ENCODE measurements at places on chromosomes 11 and 22.

DNA sequence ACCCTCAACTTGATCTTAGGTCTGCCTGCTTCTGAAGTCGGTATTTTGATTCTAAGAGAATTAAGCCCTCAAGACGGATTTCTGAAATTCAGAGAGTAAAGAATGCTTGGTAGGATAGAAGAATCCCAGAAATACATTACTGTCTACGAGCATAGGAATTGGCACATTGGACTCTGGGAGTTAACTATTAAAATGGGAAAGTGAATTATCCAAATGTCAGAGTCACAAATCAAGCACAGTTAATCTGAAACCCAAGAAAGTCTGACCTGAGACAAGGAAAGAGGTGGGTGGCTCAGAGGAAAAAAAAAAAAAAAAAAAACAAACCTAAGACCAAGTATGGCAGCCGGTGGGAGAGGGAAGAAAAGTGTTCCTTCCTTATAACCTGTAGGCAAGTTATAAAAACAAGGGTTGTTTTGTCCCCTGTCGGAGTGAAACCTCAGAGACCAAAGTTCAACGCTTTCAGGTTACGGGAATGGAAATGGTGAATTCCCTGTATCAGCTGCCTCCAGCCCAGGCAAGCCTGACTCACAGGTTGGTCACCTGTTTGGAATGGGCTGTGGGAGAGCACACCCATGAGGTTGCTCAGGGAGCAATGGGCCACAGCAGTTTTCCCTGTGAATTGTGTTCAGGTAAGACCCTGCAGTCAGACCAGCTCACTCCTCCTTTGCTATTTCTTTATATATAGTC is 139.0 kb downstream of the ETS1 start:
- no peak for DNase-seq

GRCh38 chr11:67227726-67228125 is 38.5 kb upstream of the GRK2 start:
- DNase-seq: no peak

DNA sequence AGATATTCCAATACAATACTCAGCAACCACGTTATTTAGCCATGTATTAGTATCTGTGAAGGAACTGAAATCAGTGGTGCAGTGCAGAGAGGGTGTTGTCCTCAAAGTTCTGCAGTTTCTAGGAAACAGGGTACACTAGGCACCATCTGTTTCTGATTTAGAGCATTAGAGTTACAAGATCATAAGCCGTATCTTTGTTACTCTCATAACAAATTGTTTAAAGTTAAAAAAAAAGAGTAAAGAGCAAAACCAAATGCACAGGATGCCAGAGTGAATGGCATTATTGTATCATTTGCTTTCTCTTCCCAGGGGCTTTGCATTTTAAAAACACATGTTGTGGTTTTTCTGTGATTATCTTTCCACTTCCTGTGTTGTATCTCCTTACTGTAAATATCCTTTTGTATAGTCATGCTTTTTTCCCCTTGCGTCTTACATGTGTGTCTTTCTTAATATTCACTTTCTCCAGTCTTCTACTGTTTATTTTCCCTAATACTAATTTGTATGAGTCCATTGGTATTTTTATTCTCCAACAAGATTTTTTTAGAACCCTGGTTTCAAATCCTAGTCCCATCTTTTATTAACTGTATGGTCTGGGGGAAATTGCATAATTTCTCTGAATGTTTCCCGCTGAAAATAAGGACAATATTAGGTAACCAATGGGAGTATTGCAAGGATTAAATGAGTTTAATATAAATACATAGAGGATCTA is 15.2 kb upstream of the NUP160 start:
- DNase-seq: no peak

DNA sequence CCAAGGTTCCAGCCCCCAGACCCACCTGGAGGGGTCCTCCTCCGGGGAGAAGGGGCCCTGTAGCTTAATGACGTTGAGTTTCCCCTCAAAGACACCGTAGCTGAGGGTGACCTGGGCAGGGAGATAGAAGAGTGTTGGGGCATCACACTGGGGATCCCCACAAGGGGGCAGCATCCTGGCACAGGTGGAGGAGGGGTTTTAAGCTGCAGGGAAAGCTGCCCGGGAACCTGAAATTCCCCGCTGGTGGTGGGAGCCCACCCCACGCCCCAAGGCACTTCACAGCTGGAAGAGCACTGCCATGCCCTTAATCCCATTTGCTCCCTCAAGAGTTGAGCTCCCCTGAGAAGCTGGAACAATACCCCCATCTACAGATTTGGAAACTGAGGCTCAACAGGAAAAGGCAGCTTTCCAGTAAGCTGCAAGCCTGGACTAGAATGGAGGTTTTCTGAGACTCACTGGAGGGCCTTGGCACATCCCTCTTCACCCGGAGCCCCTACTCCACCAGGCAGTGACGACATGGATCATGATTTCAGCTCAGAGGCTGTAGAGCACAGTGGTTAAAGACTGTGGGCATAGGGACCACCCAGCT is 13.7 kb downstream of the MFNG start:
- DNase-seq: no peak

DNA sequence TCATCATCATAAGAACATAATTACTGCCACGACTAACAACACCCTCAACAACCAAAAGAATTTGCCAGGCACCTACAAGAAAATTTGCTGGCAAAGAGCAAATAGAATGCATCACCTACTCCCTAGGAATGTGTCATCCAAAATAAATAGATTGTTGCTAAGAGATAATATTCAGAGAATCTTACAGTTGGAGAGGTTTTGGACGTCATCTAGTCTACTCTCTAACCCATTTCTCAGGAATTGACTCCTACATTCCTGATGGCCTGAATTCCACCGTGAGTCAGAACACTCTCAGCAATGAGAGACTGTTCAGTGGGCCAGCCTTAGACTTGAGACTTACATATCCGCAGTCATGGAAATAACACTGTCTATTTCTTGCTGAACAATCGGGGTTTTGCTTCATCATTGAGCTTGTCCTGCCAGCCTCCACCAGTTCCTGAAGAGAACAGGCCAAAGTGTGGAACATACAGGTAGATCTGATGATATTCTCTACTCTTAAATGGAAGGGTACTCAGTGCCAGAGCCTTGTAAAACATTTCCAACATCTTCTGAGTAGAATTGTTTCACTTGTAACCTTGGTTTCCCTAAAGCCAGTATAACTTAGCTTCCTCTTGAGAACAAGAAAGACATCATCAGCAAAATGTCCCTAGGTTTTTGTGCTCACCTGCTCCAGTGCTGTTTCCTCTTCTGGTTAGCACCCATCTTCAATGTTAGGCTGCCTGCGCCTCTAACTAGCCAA is 8.3 kb downstream of the KIRREL3 start:
- no peak for DNase-seq

DNA sequence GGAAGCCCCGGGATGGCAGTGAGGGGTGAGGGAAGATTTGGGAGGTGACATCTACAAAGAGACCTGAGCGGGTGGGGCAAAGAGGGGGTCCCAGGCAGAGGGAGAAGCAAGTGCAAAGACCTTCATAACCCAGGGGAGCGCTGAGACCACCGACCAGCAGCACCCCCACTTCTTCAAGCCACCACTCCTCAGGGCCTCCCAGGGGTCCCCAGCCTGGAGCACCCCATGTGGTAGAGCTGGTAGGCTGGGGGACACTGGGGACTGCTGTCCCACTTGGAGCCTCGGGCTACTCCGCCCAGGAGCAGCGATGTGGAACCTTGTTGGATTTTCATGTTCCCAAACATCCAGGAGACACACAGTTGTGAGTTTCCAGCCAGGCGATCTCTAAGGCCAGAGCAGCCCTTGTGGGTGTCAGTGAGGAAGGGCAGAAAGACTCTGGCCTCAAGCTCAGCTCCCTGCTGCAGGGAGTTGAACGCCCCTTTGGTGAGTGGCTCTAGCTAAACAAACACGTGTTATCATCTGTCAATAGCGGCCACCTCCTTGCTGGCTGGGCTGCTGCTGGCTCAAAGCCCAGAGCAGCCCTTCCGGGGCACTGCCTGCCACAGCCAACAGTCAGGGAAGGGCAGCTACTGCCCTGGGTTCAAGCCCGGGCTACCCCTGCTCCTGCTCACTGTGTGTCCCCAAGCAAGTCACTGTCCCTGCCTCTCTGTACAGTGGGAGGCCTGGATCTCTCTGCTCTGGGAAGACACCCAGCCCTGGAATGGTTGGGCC is 25.7 kb upstream of the CHKA start:
- DNase-seq: peak; percentile 6

GRCh38 chr11:30816959-30817880 is 231.1 kb upstream of the MPPED2 start:
- no peak for DNase-seq

DNA sequence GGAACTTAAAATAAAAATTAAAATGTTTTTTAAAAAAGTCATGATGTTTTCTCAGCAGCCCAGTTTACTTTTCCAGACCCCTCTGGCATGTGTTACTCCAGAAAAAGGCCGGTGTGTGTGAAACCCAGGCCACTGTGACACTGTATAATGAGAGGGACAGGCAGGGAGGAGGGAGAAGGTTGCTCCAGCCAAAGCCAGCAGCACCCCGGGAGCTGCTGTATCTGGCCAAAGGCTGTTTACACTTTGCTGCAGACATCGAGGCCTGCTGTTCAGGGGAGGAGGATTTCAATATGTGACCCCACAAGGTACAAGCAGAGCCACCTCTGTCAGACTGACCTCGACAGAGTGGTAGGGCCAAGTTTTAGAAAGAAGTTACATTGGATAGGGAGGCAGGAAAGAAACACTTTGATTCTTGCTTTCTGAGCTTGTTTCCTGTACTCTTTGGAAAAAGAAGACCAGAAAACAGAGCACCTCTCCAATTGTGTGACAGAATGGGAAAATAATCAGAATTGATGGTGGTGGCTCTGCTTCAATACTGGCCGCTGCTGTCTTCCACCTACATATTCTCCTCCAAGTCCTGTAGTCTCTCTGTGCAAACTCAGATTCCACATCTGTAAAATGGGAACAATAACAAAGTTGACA is 41.0 kb upstream of the CD44 start:
- no peak for DNase-seq

- no peak for DNase-seq
Observed at GRCh38 chr22:23225724-23226496, 45.6 kb downstream of the BCR start.

- no peak for DNase-seq
Observed at GRCh38 chr22:17810570-17811116, 36.4 kb upstream of the BID start.

DNA sequence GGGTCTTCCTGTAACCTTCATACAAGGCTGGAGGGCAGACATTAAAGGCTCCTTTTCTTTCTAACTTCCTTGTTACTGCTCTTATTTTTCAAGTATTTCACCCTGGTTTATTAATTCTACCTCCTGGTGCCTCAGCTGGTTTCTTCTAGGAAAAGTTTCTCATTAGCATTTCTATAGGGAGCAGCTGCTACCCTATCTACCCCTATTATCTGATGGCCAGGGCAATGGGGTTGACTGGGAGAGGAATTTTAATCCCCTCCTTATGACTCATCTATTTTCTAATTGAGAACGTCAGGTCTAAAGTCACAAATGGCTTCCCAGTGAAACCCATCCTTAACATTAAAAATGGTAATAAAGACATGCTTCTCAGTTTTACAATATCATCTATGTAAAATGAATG is 5.0 kb downstream of the MAP6 start:
- DNase-seq: no peak

GRCh38 chr11:59285716-59286260 is 72.9 kb upstream of the OR5AN1 start:
- no peak for DNase-seq

- DNase-seq: no peak
Observed at GRCh38 chr11:19429108-19429760, 188.5 kb upstream of the E2F8 start.

DNA sequence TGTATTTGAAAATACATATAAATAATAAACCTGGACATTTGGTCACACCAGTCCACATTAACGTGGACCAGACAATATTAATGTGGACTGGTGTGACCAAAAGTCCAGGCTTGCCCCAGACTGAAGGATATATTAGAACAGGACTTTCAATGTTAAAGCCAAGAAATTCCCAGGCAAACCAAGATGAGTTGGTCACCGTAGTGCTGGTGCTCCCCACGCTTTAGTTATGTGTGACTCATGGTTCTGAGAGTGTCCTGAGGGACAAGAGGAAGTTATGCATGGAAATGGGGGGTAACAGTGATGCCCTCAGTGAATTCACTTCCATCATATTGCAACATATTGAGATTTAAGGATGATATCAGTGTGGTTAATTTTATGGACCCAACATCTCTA is 31.4 kb downstream of the POU2AF1 start:
- no peak for DNase-seq

DNA sequence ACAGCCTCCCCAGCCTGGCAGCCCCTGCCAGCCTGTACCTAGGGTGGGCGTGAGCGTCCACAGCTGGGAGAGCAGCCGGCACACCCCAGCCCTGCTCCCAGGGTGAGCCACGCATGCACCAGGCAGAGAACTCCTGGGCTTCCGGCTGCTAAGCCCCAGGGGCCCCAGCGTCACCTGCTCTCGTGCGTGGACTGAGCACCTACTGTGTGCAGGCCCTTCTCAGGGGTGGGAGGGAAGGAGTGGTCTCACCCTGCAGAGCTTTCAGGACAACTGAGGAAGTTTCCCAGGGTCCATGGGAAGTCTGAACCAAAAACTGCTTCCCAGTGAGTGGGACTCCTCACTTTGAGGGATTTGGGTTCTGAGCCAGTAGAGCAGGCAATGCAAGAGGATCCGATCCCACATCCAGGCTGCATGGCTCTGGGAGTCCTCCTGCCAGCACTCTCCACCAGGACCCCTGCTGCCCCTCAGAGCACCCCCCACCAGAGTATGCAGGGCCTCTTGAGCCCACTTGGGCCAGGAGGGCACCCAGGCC is 47.1 kb upstream of the PRODH start:
- DNase-seq: no peak

- no peak for DNase-seq
Observed at GRCh38 chr22:29755889-29756288, 10.9 kb downstream of the ZMAT5 start.

DNA sequence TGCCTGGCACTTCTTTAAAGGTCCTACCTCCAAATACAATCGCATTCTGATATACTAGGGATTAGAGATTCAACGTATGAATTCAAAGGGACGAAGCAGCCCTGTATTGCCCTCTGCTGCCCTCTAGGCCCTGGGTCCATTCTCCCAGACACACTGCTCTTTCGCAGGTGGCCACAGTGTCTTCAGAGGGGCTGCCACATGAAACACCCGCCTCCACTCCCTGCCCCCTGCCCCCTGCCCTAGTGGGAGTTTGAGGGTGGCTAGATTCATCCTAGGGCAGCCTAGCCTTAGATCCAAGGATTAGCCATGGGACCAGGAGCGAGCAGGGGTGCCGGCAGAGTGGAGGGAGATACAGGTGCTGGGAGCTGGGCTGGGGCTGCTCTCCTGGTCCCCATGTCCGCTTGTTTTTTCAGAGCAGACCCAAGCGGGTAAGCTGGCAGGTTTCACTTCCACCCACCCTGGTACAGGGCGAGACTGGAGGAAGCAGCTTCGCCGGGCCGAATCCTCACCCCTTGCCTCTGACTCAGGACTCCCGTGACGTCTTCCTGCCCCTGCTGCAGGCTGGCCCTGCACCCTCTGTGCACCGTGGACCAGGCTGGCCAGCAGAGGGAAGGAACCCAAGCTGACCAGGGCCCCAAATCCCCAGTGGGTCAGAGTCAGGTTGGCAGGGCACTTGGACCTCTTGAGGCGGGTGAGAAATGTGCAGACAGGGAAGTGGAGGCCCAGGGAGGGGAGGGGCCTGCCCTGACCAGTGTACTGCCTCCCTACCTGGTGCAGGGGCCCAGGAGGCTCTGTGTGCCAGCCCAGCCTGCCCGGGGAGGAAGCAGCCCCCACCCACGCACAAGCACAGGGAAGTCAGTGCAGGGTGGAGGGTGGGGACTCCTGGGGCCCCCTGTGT is 28.4 kb upstream of the HMOX1 start:
- DNase-seq: no peak

Data from NCI-H187 (cell line).